Renal cortical epithelial cell (primary cell): ENCODE measurements at places on chromosomes 4 and X. TPM values are rescaled to one million over a fixed set of nuclear protein-coding genes. Genes with fewer than 3 reads are reported as not detected.

Gene GATA1
- total RNA-seq, result not detected in 2 replicates

Gene CDX4
- not detected in 2 replicates for total RNA-seq

Gene CYLC1
- not detected in 2 replicates for total RNA-seq

Gene CT83
- total RNA-seq, result not detected in 2 replicates

Gene POU3F4
- total RNA-seq, result not detected in 2 replicates

Gene MTMR8
- total RNA-seq, result 1.1 and 1.4 TPM in 2 replicates

Gene MND1
- 2.4 and 9.0 TPM in 2 replicates for total RNA-seq

Gene CT45A1
- total RNA-seq, result not detected in 2 replicates

Gene S100G
- total RNA-seq, result not detected in 2 replicates

Gene CLCN5
- 6.3 and 13.7 TPM in 2 replicates for total RNA-seq

Gene RASL11B
- total RNA-seq, result 4.7 and 21.2 TPM in 2 replicates
